ENCODE measurements at places on chromosomes 12 and 14.

DNA sequence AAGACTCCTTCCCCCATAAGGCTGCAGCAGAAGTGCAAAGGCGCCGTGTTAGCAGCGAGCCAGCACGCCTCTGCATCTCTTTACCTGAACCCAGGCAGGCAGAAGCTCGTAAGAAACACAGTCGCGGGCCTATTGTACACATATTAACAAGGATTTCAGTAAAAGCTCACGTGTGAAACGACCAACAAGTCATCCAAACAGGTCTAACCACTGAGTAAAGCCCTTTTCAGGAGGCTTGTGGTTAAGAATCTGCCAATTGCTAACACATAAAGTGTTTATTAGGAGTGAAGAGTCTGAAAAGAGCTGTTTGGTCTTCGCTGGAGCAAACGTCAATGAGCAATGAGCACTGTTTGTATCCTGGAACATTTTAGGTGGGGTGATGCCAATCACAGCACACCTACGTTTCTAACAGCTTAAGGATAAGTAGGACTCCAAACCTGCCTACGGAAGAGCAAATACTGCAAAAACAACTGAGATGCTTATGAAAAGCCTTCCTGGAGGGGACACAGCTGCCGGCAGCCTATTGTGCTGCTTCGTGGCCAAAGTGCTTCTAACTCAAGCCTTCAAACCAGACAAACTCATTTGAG is 43.1 kb downstream of the PRKAB1 start:
- no peak for DNase-seq

DNA sequence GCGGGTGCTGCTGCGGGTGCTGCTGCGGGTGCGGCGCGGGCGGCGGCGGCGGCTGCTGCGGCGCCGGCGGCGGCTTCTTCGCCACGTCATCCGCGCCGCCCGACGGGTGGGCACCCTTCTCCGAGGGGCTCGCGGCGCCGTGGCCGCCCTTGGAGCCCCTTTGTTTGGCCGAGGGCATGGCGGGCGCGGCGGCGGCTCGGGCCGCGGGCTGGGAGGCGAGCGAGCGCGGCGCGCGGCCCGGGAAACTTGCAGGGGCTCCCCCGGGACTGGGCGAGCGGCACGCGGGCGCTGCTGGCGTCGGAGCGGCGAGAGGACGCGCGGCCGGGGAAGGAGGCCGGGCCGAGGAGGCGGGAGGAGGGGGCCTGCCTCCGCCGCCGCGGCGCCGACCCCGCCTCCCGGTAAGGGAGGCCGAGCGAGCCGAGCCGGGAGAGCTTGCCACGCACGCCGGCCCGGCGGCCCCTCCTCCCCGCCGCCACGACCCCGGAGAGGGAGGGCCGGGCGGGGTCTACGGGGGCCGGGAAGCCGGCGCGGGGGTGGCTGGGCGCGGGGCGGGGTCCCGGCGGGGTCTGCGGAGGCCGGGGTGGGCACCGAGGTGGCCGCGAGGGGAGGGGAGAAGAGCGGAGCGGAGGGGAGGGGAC is at the start of gene CKAP4:
TSS of gene CKAP4 (minus strand) at position 347 of the 638 bp plus-strand sequence. CDS start at position 178, 169 bp downstream.
- DNase-seq = peak; percentile 51

GRCh38 chr12:76420222-76420621 is 72.0 kb upstream of the BBS10 start:
- no peak for DNase-seq

DNA sequence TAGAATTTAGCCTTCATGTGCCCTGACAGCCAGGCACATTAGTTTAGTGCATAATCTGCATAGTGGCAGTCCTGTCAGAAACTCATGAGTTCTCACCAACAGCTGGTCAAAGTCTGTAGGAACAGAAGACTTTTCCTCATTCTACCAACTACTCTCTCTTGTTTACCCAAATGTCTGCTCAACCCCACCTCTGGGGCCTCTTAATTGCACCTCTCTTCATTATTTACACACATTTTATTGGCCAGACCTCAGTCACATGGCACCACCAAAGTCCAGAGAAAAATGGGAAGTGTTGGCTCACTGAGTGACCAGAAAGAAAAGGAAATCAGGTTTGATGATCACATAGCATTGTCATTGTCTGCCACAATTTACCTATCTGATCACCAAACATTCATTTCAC is 114.6 kb upstream of the PLXNC1 start:
- no peak for DNase-seq

- no peak for DNase-seq
These were observed 666.2 kb upstream of the FBXO33 start for GRCh38 chr14:40098468-40098867.

DNA sequence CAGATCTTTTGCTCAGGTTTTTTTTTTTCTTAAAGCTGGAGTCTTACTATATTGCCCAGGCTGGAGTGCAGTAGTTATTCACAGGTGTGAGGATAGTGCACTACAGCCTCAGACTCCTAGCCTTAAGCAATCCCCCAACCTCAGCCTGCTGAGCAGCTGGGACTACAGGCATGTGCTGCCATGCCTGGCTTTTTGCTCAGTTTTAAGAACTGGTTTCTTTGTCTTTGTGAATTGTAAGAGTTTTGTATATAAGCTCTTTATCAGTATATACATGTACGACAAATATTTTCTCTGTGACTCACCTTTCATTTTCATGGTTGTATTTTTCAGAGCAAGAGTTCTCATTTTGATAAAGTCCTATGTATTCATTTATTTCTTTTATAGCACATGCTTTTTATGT is 33.3 kb upstream of the C2CD5 start:
- DNase-seq = no peak

GRCh38 chr12:96578526-96579125 is 89.2 kb downstream of the CFAP54 start:
- DNase-seq = no peak

DNA sequence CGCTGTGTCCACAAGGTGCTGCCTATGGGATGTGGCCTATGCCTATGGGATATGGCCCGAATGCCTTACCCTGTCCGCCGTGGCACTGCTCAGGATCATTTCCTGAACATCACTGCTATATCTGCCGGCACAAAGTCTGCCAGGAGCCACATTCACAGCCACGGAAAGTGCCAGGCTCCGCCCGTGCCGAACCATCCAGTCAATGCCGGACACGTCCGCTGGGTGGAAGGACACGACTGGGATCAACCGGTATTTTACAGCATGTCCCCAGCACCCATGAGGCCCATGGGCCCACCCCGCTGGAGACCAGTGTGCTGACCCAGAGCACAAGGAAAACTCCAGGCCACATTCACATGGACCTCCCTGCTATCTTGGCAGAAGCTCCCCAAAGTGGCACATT is 14.6 kb upstream of the RAB35 start:
- DNase-seq = no peak

GRCh38 chr14:33629792-33630191 is 321.1 kb downstream of the EGLN3 start:
- no peak for DNase-seq

GRCh38 chr14:69882116-69882864 is 3.1 kb downstream of the SMOC1 start:
- no peak for DNase-seq

All from effector memory CD8-positive, alpha-beta T cell (primary cell).